Tracheal epithelial cell (primary cell): ENCODE measurements at places on chromosomes 2 and 18. TPM values are rescaled to one million over a fixed set of nuclear protein-coding genes. Genes with fewer than 3 reads are reported as not detected.

Gene AGXT
- not detected in 2 replicates for total RNA-seq

Gene RNF152
- total RNA-seq, result 31.6 and 35.8 TPM in 2 replicates

Gene SPAST
- total RNA-seq, result 24.8 and 32.6 TPM in 2 replicates

Gene KCNG2
- total RNA-seq, result not detected in 2 replicates

Gene CRACDL
- 0.48 and 1.1 TPM in 2 replicates for total RNA-seq

Gene CXCR1
- not detected in 2 replicates for total RNA-seq

Gene HMSD
- under 0.01 TPM in 1 of 2 replicates, not detected in the other for total RNA-seq

Gene RAB6D
- total RNA-seq, result under 0.01 TPM in 1 of 2 replicates, not detected in the other

Gene BOLL
- total RNA-seq, result not detected in 2 replicates

Gene QPCT
- 6.4 and 21.2 TPM in 2 replicates for total RNA-seq

Gene DNER
- 1.2 and 2.6 TPM in 2 replicates for total RNA-seq

Gene GNAL
- total RNA-seq, result 17.1 and 32.4 TPM in 2 replicates

Gene NMUR1
- total RNA-seq, result not detected in 2 replicates

Gene IL36RN
- total RNA-seq, result 1.1 and 8.4 TPM in 2 replicates

Gene CAVIN2
- total RNA-seq, result 1.7 and 6.8 TPM in 2 replicates

Gene DCDC2C
- total RNA-seq, result not detected in 2 replicates

Gene C18orf54
- total RNA-seq, result 1.2 and 1.7 TPM in 2 replicates

Gene ARHGAP25
- total RNA-seq, result 0.43 and 2.4 TPM in 2 replicates
